NCI-H1105 (cell line): ENCODE measurements at places on chromosomes 2 and 18.

DNA sequence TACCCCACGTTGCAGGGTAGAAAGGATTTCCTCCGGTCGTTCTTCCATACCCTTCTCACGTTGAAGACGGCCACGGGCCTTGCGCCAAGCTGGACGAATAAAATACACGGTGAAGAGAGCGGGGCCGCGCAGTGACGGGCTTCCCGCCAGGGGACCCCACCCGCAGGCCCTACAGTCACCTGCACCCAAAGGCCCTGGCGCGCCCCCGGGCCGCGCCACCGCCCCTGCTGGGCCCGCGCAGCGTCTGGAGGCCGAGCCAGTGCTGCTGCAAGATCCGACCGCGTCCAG is 199 bp downstream of the FBXO15 start:
- no peak for DNase-seq

DNA sequence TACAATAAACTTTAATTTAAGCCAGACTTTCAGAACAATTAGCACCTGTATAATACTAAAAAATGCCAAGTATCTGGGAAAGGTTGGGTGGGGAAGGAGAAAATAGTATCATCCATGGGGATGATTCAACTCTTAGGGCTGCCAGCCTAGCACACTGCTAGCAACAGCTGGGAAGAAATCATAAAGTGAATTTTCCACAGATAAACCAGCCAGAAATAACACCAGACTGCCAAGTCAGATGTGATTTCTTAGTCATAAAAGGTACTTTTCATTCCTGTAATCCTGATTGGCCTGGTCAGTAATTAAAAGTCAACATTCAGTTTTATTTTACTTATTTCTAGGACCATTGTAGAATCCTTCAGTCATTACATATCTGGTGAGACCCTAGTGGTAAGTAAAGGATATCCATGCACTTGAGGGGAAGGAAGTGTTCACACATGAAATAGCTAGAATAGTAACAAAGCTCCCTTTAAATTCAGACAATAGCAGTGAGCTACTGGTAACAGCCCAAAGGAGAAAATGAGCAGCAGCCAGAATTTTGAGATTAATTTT is 59.4 kb downstream of the LIMS1 start:
- no peak for DNase-seq

DNA sequence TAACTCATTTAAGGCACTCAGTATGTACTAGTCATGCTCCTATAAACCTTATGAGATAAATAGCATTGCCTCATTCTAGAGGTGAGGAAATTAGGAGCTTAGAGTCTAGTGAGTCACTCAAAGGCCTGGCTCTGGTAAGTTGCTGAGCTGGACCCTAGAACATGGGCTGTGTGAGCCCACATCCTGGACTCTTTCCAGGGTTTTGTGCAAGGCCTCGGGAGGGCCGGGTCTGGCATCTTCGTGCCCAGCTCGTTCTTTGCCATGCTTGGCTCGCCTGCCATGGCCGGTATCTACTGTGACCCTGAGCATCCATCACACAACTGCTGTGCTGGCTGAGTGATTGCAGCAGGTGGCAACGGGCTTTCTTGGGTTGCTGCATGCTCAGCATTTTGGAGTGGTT is 168.0 kb downstream of the LPIN1 start:
- no peak for DNase-seq

DNA sequence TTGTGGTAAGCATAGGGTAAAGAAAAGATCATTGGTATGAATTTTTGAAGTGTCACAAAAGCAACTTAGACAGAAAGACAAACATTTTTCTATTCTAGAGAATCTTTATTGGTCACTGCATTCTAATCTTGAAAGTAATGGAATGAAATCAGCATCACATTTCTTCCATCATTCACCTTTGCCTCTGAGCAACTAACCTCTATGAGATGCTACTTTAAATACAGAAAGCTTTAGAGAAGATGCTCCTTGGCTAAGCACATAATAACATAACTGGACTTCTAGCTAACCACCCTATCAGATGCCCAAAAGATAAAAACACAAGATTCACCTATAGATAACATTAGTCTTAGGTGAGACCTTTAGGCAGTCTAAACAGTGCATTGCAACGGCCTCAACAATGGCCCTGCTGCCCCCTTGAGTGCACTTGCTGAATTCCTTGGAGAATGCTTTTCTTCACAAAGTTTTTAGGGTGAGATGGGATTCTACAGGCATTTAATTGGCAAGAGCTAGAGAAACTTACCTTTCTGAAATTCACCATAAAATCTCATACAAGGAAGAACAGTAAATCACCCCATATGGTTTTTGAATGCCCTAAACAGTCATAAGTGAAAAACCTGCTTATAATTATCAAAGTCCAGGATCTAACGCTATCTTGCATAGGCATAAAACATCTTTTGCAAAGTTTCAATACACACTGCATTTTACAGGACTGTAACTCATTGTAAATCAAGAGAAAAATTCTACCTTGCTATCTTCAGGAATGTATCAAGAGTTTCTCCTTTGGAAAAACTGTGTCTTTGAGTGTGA is 791.3 kb upstream of the CHAC2 start:
- no peak for DNase-seq

DNA sequence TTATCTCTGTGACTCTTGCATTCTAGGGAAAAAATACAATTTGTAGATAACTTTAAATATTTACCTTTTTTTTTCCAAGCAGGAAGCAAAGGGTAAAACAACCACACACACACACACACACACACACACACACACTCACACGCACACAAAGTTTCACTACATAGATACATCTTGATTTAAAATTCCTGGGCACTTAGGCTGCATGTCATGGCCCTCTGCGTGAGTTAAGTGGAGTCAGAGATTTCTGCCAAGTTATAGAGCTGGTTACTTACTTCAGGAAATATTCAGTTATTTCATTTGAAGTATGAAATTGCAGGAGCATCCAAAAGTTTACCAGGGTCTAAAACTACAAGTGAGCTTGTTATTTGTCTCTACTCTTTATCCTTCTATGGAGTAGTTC is 612.0 kb downstream of the IRS1 start:
- no peak for DNase-seq
